ENCODE measurements at places on chromosomes 7 and 10.

DNA sequence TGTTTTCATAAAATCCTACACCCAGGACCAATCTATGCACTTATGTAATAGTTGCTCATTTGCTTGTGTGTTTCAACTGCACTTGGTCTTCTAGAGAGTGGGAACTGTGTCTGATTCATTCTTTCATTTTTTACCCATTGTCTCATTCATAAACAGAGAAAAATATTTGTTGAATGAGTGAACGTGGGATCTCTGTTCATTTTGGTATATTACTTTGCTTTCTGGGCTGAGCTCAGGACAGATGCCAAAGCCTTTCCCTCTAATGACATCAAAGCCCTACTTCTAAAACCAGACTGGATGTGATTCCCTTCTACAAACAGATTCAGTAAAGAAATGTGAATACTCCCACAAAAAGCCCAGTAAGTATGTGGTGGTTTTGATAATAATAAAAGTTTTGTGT, 145.2 kb downstream of the ST7 start:
- no peak for DNase-seq

- peak; percentile 34 for DNase-seq
Measured at GRCh38 chr7:34091321-34091917, 186.1 kb downstream of the BMPER start.

- DNase-seq, result no peak
Measured at GRCh38 chr7:124349443-124349842, 316.6 kb upstream of the TMEM229A start.

DNA sequence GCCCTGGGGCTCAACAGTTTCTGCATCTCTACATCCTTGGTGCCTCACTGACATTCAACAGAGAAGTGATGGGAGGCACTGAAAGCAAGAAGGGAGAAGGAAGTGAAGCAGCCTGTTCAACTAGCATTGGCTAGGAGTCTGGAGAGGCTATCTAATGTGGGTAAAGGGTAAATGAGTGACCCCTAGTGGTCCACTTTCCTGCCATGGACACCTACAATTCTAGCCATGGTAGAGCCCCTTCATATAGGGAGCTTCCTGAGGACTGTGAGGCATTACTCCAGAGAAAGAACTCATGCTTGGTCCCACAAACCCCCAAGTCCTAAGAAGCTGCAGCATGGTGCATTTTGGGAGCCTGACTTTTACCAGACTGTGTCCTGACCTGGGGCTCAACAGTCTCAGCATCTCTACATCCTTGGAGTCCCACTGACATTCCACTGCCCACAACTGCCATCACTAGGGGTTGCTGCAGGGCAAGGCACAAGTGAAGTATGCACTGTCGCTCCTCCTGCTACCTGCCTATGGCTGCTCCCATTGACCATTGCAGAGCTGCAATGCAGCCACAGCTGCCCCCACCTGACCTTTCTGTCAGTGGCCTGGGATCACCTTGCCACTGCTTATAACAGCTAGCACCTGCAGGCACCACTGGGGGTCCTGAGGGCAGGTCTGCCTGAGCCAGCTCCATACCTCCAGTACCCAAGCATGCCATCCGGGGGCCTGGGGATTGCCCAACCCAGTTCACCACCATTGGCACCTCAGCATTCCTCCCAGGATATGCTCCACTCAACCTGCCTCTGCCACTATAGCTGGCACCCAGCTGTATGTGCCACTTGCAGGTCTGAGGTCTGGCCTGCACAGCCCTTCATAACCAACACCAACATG, 44.1 kb upstream of the CDK6 start:
- DNase-seq, result peak; percentile 38

DNA sequence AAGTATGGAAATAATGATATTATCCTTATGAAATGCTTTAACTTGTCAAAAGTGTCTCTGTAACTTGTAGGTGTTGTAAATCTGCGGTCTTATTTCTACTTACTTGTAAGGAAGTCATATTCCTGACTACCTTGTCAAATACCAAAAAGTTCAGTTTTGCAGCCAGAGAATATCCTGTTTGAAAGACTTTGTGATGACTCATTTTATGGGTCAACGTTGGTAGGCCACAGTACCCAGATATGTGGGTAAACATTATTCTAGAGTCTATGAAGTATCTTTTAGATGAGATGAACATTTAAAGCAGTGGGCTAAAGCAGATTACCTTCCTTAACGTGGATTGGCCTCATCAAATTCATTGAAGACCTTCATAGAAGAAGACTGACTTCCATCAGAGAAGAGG, 195.3 kb downstream of the PPP1R9A start:
- no peak for DNase-seq

DNA sequence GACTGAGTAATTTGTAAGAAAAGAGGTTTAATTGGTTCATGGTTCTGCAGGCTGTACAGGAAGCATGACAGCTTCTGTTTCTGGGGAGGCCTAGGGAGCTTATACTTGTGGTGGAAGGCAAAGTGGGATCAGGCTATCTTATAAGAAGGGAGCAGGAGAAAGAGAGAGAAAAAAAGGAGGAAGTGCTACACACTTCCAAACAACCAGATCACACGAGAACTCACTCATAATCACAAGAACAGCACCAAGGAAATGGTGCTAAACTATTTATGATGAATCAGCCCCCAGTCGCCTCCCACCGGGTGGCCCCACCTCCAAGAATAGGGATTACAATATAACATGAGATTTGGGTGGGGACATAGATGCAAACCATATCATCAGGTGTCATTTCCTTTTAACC, 89.1 kb upstream of the KCNMA1 start:
- DNase-seq, result no peak

GRCh38 chr10:73053275-73053674, 43.4 kb downstream of the P4HA1 start:
- no peak for DNase-seq

GRCh38 chr7:157446322-157446721, 109.5 kb downstream of the DNAJB6 start:
- no peak for DNase-seq

DNA sequence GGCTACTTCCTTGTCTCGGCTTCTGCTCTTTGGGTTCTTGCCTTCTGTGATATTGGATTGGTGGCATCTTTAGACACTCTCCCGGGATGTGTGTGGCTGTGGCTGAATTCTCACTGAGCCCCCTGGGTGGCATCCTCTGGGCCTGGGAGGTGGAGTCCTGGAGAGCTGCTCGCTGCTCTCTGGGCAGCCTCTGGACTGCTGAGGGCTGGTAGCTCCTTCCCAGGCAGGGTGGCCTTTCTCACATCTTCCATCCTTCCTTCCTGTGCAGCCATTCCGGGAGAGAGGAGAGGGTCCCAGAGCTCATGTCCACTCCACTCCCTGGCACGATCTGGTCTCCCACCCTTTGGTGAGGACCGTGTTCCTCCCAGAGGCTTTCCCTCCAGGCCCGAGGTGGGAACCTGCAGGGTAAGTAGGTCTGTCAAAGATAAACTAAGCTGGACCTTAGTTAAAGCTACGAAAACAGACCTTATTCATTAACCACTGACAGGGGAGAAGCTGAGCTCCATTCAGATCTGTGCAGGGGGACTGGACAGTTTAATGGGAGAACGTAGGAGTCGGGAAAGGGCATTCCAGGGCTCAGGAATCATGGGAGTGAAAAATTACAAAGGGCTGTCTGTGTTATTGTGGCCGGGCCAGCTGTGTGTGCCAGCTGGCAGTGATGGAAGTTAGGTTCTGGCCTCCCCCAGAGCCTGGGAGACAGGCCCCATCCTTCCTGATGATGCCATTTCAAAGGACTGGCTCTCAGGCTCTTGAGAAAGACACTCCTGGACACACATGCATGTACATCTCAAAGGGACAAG, 8.7 kb downstream of the ATP6V0E2 start:
- DNase-seq, result no peak

DNA sequence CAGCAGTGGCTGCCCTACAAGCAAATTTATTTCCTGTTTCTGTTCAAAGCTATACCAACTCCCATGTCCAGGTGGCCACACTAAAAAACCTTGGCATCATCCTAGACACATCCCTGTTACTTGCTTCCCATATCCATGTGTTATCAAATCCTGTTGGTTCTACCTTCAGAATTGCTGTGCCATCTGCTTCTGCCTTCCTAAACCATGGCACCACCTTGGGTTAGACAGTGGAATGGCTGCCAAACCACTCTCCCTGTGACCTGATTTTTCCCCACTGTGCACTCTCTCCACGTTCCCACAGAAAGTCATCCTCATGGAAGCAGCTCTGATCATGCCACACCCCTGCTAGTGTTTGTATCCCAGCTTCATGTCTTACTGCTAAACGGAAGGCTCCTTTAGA, 697.6 kb upstream of the GALNT17 start:
- peak; percentile 78 for DNase-seq

GRCh38 chr10:131018886-131019500, 292.5 kb downstream of the TCERG1L start:
- DNase-seq, result no peak

DNA sequence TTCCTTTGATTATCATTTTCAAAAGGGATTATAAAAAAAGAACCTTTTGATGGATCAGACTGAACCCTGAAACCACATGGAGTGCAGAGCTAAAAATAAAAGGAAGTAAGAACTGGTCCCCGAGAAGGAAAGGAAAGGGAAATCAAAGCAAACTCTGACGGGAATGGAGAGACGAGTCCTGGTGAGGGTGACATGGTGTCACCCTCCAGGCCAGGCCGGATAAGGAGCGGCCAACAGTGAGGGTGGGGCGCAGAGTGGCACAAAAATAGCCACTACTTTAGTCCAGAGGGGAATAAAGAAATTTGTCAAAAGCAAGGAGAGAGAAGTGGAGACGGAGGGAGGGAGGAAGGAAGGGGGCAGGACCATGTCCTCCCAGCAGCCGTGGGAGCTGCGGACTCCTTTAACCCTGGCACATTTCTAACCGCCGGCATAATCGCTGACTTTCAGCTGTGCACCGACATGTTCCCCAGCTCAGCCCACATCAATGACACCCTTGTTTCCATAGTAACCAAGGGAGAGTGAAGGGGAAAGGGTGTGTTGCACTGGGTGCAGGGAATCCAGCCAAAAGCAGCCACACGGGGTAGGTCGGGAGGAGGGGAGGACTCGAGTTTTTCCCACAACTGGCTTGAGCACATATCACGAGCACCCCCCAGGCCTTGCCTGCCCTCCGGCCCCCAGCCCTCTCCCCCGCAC, 29.7 kb downstream of the TRIM8 start:
- peak; percentile 55 for DNase-seq

- peak; percentile 26 for DNase-seq
Measured at GRCh38 chr7:101911800-101912715, 94.6 kb downstream of the CUX1 start.

GRCh38 chr10:69867699-69868558, 66.2 kb downstream of the COL13A1 start:
- no peak for DNase-seq

- peak; percentile 30 for DNase-seq
Measured at GRCh38 chr7:92644406-92645113, 54.4 kb upstream of the FAM133B start.

DNA sequence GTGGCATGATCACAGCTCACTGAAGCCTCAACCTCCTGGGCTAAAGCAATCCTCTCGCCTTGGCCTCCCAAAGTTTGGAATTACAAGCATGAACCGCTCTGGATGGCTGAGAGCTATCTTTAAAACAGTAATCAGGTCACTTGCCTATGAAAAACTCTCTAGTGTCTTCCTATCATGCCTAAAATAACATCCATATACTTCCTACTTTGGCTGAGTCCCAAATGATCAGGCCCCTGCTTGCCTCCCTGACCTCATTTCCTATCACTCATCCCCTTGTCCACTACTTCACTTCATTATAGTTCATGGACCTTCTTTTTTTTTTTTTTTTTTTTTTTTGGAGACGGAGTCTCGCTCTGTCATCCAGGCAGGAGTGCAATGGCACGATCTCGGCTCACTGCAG, 28.0 kb downstream of the SEPTIN7 start:
- no peak for DNase-seq

DNA sequence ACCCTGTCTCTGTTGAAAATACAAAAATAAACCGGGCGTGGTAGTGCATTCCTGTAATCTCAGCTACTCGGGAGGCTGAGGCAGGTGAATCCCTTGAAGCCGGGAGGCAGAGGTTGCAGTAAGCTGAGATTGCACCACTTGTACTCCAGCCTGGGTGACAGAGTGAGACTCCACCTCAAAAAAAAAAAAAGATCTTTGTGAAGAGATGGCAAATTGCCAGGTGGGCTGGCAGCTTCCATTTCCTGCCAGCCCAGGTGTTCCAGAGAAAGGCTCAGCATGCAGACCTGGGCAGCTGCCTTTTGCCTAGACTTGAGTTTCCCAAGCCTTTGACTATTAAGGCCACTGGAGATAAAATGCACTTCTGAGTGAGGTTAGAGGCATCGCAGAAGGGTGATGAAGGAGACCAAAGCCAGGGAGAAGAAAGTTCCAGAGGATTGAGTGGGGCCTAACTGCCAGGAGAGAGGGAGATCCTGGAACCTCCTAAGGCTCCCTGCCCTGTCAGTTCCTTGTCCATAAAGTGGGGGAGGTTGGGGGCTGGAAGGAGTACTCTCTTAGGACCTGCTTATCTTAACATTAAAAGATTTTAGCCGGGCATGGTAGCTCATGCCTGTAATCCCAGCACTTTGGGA, 10.0 kb upstream of the DDIT4 start:
- DNase-seq, result peak; percentile 95
